Activated B cell treated with CpG ODN at 0.5 μM for 24 hours (primary cell): ENCODE measurements at places on chromosomes 12 and 14. TPM values are rescaled to one million over a fixed set of nuclear protein-coding genes. Genes with fewer than 3 reads are reported as not detected.

DNA sequence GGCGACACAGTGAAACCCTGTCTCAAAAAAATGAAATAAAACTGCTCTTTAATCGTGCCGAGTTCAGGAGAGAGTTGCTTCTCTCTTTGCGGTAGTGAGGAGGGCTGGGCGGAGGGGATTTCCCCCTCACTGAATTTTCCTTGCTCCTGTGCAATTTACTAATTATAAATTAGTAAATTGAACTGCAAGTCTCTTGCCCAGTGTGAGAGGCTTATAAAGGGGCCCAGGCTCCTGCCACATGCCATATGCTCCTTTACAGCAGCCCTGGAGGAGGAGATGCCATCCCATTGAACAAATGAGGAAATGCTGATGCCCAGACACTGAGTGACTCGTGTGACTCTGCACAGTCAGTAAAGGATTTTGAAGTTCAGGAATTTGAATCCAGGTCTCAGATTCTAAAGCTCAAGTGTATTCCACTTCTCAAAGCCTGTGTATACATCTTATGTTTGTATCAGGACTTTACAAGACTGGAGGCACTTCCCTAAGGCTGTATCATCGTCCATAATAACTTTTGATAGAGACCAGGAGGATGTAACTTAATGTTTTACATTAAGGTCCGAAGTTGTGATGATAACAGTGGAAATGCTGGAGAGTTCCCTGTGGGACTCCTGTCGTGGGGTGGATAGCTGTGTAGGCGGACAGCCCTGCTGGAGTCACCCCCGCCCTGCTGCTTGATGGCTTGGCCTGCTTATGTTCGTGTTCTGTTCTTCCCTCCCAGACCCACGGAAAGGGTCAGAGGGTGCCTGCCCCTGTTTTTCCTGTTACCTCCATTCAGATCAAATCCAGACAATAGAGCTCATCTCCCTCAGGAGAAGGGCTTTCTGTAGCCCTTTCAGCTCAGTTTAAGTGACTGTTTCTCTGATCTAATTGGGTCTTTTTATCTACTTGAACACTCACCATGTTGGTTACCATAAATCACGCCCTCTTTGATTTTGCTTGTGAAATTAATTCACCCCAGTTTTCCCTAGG lies 13.9 kb downstream of the PELI2 start:
- peak overlapping the region; percentile 25 for H3K4me3 ChIP-seq
- H3K27me3 ChIP-seq = peaks cover under 1% of the 10 kb centered on the region
- H3K27ac ChIP-seq = no peak overlapping the region
- H3K36me3 ChIP-seq = no peaks in the 10 kb centered on the region

DNA sequence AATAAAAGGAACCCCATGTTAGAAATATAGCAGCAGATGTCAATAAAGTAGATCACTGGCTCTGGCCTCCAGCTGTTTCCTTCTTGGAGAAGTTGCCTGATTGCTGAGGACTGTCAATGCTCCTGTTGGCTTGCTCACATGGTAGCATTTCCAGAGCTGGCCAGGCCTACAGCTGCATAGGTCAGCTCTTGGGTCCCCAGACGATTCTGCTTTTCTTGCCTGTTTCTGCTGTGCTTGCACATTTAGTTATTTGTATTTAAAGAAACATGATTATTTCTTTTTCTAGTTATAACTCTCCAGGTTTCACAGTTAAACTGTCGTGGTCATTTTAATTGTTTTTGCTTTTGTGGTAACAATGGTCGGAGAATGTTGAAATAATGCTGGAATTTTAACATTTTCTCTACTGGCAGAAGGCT lies 7.2 kb downstream of the NAV3 start:
- no peaks in the 10 kb centered on the region for H3K27me3 ChIP-seq
- H3K4me1 ChIP-seq = no peaks in the 10 kb centered on the region
- no peaks in the 10 kb centered on the region for H3K36me3 ChIP-seq

- H3K27ac ChIP-seq = peak overlapping the region; percentile 95
- peak overlapping the region; percentile 94 for H3K4me3 ChIP-seq
Measured at GRCh38 chr14:67815573-67816225, 691 bp downstream of the ZFYVE26 start.

DNA sequence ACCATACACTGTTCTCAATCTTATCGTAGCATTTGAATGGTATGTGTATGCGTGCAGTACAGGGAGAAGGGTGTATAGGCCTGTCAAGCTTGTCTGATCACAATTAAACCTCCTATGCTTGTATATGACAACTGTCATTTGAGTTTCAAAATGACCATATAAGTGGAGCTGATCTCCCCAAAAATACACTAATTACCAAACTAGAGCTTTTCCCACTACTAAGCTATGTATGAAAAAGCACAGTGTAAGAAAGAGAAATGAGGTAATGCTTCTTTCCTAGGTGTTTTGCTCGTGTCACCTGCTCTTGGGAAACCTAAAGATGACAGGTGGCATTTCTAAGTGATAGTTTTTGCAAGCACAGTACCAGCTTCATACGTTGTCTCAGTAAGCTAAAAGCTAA lies 1.1 kb upstream of the STK38L start:
- H3K4me1 ChIP-seq = peaks cover 53% of the 10 kb centered on the region
- peak overlapping the region; percentile 98 for H3K4me3 ChIP-seq
- no peaks in the 10 kb centered on the region for H3K27me3 ChIP-seq
- peak overlapping the region; percentile 95 for H3K27ac ChIP-seq

The CPNE6 gene
- 0.09 TPM in 1 of 2 replicates, not detected in the other for total RNA-seq

GRCh38 chr12:101298426-101298825 lies 18.5 kb downstream of the UTP20 start:
- H3K36me3 ChIP-seq = peaks cover 77% of the 10 kb centered on the region
- H3K27me3 ChIP-seq = no peaks in the 10 kb centered on the region
- no peak overlapping the region for H3K27ac ChIP-seq
- H3K4me3 ChIP-seq = no peak overlapping the region
- no peak for DNase-seq
- H3K4me1 ChIP-seq = no peaks in the 10 kb centered on the region

DNA sequence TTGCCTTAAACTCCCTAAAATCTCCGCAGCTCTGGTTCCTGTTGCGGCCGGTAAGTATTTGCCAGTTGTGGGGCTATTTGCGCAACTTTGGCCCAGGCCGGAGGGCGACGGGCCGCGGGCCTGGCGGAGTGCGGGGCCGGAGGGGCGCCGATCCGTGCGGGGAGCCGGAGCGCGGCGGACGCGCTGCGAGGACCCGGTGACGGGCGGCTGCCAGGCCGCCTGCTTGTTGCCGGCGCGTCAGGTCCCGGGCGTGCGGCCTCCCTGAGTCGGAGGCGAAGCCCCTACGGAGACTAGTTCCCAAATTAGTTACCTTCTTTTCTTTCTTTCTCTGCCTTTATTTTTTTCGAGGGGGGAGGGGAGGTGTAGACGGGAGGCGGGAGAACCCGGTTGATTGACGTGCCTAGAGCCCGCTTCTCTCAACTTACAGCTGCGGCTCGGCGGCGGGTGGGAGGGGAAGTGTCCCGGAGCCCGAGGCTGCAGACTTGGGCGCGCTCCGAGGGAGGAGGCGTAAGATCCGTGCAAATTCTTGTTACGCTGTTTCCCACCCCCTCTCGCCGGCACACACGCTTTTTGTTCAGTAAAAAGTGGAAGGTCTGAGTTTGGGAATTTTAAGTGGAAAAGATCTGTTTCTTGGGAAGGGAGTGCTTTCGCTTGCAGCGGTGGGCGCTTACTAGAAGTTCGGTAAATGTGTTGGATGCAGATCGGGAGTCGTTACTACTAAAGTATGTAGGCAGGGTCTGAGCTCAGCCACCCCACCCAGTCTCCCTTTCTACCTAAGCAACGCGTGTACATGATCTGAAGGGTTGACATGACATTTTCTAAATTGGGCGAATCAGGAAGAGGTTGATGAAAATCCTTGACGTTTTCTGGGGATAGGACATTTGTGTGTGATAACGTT lies 576 bp downstream of the ZBTB1 start:
- H3K27ac ChIP-seq = peak overlapping the region; percentile 100
- peaks cover 19% of the 10 kb centered on the region for H3K36me3 ChIP-seq
- H3K4me3 ChIP-seq = peak overlapping the region; percentile 97
- peak; percentile 76 for DNase-seq
